ENCODE measurements at places on chromosomes 12 and 14.

DNA sequence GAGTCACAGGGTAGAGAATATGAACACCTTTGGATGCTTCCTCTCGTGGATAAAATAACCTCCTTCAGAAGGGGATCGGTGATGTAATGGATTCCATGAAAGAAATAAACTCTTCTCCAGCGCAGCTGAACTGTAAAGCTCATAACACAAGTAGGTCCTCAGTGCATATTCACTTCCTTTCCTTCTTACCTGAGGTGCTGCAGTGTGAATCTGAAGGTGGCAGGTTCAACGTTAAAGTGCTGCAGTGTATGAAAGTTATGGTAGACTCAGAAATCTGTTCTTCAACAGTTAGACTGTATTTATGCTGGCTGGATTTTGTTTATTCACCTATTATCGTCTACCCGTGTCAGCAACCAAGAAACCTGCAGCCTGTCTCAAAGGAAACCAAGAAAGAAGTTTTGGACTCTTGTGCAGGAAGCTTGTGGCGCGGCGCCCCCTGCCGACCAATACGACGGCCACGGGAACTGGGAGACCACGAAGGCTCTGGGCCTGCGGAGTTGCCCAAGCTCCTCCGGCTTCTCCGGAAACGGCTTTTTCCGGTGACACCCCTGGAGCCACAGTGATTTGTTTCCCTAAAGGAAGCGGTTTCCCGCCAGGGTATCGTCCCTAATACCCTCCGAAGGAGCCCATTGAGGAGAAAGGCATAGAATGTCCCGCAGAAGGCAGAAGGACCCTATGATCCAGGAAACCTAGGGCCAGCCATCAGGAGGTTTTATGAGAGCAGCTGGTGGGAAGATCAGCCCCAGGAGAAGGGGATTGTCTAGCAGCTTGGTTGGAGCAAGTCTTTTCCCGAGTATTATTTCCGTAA is 17.6 kb upstream of the RNASE3 start:
- no peak for DNase-seq

GRCh38 chr12:96185914-96186313 is 8.3 kb upstream of the ELK3 start:
- no peak for DNase-seq

GRCh38 chr12:96028538-96028937 is 6.8 kb downstream of the LTA4H start:
- no peak for DNase-seq

- no peak for DNase-seq
Observed at GRCh38 chr14:30808576-30808975, 65.8 kb upstream of the COCH start.

- DNase-seq: no peak
Observed at GRCh38 chr12:115228434-115228833, 544.5 kb upstream of the TBX3 start.

GRCh38 chr12:31651893-31652521 is 7.5 kb upstream of the ETFBKMT start:
- no peak for DNase-seq

- no peak for DNase-seq
Observed at GRCh38 chr14:105711841-105712460, 185.6 kb downstream of the TMEM121 start.

- no peak for DNase-seq
Observed at GRCh38 chr12:106847861-106848260, 73.4 kb downstream of the RIC8B start.

GRCh38 chr14:69008421-69008884 is 29.4 kb upstream of the ACTN1 start:
- DNase-seq: no peak

DNA sequence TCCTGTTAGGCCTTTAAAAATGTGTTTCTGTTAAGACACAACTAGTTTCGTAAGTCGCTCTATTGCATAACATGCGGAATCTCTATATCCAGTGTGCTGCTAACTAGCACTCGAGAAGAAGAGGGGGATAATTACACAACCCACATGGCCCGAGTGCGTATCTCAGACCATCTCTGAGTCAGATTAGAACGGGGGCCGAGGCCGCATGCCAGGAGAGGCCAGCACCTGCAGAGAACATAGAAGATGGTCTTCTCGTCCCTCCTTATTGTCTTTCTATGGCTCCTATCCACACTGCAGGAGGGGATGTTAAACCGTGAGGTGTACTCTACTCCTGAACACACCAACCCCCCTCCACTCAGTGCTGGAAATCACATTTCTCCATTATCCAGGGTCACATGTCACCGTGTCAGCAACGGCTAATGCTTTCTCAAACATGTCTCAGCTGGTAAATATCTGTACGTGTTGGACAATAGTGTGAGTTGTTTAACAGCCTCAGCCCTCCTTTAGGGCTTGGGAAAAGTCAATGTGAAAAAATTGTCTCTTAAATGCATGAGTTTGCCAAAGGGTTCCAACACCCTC is 56.3 kb downstream of the CCDC88C start:
- no peak for DNase-seq

DNA sequence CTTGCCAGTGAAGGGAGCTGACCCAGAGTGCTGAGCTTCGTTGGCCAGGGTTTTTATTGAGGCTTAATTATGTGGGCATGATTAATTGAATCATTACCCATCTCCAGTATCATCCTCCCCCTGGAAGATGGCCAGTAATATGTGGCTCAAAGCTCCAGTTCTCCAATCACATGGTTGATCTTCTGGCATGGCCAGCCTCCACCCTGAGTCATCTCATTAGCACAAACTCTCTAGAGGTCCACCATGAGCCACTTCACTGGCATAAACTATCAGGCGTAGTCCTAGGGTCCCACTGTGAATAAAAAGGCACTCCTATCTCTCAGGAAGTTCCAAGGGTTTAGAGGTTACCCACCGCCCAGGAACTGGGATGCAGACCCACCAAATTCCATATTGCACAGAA is 135.0 kb downstream of the ANO6 start:
- no peak for DNase-seq

DNA sequence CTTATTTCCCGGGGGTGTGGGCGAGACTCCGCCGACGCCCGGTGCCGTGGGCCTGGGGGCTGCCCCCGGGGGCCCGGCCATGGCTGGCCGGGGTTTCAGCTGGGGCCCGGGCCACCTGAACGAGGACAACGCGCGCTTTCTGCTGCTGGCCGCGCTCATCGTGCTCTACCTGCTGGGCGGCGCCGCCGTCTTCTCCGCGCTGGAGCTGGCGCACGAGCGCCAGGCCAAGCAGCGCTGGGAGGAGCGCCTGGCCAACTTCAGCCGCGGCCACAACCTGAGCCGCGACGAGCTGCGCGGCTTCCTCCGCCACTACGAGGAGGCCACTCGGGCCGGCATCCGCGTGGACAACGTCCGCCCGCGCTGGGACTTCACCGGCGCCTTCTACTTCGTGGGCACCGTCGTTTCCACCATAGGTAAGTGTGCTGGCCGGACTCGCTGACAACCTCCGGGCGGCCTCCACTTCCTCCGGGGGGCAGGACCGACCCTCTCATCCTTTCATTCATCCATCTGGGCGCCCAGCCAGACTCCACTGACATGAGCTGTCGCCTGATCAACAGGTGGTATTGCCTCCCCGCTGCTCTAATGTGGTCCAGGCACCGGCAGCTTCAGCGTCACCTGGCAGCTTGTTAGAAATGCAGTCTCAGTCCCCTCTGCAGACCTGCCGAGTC is 467 bp downstream of the KCNK13 start:
- no peak for DNase-seq

DNA sequence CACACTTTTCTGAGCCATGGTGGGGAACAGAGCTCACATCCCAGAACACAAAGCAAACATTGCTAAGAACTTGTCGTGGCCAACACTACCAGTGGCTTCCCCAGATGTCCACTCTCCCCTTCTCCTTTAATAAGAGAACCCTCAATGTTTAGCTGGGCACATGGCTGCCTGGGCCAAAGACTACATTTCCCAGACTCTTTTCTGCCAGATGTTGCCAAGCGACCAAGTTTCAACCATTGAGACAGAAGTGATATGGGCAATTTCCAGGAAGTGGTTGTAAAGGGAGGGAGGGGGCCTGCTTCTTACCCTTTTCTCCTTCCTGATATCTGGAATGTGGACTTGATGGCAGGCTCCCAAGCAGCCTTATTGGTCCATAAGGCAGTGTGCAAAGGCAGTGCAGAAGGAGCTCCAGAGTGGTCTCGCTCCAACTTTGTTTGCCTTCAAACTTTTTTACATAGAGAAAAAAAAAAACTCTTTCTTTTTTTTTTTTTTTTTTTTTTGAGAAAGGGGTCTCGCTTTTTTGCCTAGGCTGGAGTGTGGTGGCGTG is 24.9 kb upstream of the JDP2 start:
- DNase-seq: no peak

- DNase-seq: no peak
Observed at GRCh38 chr14:51093371-51094281, 1.3 kb downstream of the TRIM9 start.

- no peak for DNase-seq
Observed at GRCh38 chr12:111954969-111955368, 58.0 kb downstream of the TMEM116 start.

DNA sequence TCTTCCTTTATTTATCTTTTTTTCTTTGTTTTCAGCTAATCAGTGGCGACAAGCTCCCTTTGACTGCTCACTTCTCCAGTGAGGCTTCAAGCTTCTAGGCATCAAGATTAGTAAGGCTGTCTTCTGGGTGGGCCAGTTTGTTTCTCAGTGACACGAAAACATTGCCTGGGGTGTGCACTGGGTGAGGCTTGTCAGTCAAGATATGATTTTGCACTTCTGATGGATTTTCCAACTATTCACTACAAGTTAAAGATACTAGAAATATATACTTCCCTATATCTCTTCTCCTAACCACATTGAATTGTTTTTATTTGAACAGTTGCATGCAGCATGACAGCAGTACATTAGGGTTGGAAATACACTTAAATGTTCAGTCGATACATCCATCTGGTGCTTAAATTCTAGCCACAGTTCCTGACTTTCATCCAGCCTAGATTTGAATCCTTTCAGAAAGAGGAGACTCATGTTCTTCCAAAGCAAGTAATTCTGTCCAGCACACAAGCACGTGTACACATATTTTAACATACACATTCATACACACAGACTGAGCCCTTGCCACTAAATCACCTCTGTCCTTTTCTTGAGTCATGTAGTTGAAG is 275.6 kb upstream of the NOVA1 start:
- no peak for DNase-seq

DNA sequence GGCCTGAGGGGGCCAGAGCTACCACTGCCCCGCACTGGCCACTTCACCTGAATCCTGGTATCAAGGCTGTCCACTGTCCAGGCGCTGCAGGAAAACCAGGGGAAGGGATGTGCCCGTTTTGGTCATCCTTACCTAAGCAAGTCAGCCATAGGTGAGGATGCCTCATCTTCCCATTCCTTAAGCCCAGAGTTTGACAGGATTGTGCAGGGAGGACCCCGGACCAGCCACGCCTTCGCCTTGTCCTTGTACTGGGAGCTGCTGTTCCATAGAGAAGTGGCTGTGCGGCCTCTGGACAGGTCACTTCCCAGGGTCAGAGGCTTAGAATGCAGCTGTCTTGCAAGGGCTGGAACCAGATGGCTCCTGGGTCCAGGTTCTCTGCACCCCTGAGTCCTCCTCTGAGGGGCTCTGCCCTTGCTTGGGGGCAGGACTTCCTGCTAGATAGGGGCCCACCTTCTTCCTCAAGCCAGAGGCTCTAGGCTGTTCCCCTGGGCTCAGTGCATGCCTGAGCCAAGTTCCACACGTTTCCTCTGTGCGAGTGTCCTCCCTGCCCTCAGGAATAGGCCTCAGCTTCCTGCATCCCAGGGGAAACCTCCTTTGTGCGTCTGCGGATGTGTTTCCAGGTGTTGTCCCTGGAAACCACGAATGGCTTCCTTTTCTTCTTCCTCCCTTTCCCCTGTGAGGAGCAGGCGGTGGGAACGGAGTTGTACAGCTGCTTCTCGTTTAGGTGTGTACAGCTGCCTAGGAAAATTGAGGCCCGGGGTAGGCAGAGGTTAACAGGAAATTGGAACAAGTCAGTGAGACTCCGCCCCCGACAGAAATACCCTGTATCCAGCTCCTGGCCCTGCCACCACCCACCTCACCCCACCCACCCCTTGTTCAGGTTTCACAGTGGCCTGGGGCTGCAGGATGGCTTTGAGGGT is 54.3 kb upstream of the RIN3 start:
- DNase-seq: no peak

DNA sequence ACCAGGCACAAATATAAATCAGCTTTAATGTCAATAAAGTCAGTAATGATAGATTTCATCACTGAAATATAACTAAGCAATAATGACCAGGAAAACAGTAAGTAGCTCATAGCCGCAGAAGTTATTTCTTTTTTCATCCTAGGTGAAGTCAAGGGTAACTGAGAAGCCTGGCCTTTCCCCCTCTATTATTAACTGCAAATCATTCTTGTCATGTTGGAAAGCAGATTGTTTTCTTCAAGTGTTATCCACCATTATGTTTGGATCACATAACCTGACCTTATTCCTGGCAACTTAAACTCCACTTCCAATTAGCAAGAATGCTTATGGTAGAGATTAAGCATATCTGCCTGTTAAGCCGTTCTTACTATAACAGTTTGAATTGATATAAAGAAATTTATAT is 603.4 kb upstream of the FOXG1 start:
- no peak for DNase-seq

- DNase-seq: no peak
Observed at GRCh38 chr12:56766535-56766934, 3.4 kb downstream of the HSD17B6 start.

GRCh38 chr14:22715186-22715812 is 51.2 kb upstream of the OXA1L start:
- DNase-seq: no peak

GRCh38 chr12:42426746-42427145 is 100.8 kb downstream of the PPHLN1 start:
- DNase-seq: no peak

DNA sequence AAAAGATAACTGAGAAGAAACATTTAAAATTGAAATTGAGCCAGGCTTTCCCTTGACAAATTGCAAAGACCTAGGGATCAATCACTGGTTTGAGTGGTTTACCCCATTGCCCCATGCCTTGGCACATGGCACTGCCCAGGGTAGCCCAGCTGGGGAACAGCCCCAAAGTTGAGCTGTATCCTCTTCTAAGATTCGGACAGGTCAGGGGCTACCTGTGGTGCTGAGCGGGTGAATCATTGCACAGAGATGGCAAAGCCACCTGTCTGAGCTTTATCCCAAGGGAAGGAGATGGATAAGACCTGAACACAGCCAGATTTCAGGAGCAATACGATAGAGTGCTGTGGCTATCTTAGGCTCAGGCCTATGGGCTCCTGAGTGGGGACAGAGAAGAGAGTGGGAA is 7.0 kb downstream of the IFI27L2 start:
- DNase-seq: no peak

- no peak for DNase-seq
Observed at GRCh38 chr12:3135522-3136461, 58.6 kb downstream of the TSPAN9 start.

DNA sequence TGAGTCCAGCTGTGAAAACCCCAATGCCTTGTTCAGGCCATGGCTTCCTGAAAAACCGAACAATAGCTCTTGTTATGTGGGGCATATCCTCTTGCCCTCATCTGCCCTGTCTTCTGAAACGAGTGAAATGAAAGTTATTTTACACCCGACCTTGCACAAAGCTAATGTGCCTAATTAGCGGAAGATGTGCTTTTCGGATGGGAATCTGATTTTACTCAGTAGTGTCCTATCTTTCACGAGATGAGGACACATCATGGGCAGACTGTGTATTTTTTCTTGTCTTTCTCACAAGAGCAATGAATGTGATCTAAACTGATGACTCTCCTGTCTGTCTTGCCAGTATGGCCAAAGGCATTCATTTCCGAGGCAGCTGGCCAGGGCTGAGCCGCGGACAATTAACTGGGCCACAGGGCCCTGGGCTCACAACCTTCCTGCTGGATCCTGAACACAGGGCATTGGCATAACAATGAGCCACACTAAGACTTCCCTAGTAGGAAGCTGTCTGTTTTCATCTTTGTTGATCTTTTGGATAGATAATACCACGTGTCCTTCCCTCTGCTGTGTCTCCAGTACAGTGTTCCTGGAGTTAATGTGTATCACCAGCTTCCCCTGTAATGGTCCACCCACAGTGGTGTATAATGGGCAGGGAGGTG is 86.0 kb upstream of the HIF1A start:
- DNase-seq: no peak
